Activated T-cell treated with anti-CD3 and anti-CD28 coated beads, Interleukin-2, amount 50 U/mL, for 1 hour (primary cell): ENCODE measurements at places on chromosomes 3 and 15.

- DNase-seq: no peak
Observed at GRCh38 chr3:158093526-158093925, 12.7 kb downstream of the SHOX2 start.

DNA sequence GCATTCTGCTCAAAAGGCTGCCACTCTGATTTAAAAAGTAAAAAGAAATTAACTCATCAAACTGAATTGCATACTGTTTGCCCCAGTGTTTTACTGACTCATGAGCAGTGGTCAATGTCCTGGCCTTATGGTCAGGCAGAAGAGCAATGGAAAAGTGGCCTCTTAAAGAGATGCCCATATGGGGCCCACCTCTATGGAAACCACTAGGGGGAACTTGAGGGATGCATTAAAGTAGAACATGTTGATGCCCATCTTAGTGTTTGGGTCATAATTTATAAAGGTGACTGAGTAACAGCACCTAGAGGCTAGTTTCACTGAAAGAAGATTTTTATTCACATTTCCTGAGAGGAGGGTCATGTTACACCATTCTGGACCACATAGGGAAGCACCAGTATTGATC lies 66.5 kb upstream of the RNU6-1 start:
- DNase-seq: no peak

GRCh38 chr3:37521429-37521828 lies 340.3 kb upstream of the CTDSPL start:
- DNase-seq: no peak

DNA sequence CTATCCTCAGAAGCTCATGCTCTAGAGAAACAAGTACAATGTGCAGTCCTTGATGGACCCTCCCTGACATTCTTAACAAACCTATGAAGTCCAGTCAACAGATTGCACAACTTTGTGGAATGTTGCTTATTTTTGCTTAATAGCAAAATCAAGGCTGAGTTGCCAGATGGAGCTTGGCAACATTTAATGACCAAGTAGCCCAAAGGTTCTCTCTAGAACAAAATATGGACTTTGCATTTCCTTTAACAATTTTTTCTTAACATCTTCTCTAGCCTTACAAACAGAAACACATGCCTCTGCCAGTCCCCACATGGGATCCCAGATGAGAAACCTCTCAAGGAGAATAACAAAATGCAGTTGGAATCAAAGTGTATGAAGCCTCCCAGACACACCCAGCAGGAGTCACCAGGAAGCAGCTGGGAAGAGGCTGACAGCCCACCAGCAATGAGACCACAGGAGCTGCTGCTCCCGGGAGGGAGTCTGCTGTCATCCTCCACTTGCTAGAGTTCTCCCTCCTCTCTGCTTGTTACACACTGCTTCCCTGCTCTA lies 422.5 kb upstream of the CDIN1 start:
- no peak for DNase-seq

- no peak for DNase-seq
Observed at GRCh38 chr3:47581835-47582234, 3.2 kb upstream of the CSPG5 start.

- DNase-seq: no peak
Observed at GRCh38 chr15:59268852-59269407, 62.3 kb downstream of the LDHAL6B start.

DNA sequence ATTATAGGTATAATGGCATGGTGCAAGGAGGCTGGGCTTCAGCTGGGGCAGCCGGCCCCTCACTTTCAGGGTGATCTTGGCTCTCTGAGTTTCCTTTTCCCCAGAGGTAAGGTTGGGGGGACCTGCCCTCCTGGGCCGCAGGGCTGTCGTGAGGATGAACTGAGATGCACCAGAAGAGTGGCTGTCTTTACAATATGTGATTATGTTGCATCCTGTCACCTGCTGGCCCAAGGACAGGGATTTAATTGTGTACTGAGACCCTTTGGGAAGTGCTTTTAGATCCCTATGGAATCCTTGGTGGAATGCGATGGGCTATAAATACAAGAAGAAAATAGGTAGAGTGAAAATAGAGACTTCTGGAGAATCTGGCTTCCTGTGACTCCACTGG lies 22.1 kb downstream of the ANAPC13 start:
- DNase-seq: no peak

DNA sequence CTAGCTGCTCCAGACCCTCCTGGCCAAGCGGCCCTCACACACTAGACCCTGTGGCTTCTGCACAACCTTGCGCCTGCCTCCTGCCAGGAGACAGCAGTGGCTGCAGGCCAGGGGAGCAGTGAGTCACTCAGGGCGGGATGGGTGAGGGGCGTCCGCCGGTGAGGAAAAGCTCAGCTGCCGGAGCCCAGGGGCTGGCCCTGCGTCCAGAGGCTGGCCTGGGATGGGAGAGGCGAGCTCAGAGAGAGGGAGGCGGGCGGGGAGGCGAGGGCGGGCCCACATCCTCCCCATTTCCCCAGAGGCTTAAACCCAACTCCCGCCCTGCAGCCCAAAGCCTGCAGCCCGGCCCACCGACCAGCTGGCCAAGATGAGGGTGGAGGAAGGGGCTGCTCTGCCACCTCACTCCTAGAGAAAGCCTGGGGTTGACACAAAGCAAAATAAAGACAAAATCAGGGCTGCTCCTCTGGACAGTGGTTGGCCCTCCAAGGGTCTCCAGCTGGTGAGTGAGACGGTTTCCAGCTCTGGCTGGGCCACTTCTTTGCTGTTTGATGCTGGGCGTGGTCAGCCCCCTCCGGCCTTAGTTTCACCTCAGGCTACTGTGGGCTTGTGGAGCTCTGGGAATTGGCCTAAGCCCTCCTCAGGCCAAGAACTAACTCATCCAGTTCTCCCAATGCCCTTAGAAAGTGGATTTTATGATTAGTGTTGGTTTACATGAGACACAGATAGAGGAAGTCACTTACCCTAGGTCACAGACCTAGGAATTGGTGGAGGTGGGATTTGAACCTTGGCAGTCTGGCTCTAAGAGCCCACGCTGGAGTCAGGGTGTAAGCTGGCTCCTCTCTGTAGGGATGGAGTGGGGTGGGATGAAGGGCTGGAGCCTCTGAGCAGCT lies 50.6 kb downstream of the IQSEC1 start:
- no peak for DNase-seq

GRCh38 chr15:70712271-70712670 lies 51.1 kb downstream of the UACA start:
- DNase-seq: no peak

DNA sequence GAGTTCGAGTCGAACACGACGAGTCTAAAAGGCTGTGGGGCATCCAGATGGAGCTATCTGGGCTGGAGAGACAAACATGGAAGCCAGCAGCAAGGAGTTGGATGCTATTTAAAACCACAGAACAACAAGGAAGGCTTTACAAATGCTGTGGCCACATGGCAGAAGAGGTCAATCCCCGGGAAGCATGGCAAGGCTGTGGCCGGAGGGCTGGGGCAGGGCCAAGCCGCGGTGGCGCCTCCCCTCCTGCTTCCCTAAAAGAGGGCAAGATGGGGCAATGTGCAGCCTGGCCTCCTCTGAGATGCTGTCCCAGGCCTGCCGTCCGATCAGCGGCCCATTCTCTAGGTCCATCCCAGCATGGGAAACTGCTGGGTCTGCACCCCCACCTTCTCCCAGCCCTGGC lies 139.1 kb downstream of the SRGAP3 start:
- no peak for DNase-seq

DNA sequence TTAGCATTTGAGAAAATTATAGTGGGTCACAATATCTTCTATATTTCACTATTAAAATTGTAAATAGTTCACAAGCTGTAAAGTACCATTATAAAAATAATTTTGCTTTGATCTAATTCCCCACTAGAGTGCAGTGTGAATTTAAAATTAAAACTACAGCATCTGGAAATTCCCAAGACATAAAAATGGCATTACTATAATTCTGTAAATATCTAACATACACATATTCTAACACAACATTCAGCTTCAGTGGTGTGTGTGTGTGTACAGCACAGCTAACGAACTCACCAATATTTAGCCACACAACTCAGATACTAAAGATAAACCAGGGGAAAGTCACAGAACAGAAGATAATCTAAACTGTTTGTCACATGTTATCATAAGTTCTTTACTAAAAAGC lies 424.9 kb upstream of the ZNF385D start:
- DNase-seq: no peak

GRCh38 chr3:162077108-162077507 lies 580.5 kb downstream of the OTOL1 start:
- DNase-seq: no peak

- DNase-seq: no peak
Observed at GRCh38 chr3:196082619-196082971, 705 bp upstream of the TFRC start.

- DNase-seq: no peak
Observed at GRCh38 chr3:52118156-52118875, 35.9 kb downstream of the POC1A start.

- DNase-seq: no peak
Observed at GRCh38 chr3:72044231-72044855, 259.4 kb upstream of the PROK2 start.

GRCh38 chr3:127691489-127691888 lies 18.7 kb downstream of the ABTB1 start:
- DNase-seq: no peak

DNA sequence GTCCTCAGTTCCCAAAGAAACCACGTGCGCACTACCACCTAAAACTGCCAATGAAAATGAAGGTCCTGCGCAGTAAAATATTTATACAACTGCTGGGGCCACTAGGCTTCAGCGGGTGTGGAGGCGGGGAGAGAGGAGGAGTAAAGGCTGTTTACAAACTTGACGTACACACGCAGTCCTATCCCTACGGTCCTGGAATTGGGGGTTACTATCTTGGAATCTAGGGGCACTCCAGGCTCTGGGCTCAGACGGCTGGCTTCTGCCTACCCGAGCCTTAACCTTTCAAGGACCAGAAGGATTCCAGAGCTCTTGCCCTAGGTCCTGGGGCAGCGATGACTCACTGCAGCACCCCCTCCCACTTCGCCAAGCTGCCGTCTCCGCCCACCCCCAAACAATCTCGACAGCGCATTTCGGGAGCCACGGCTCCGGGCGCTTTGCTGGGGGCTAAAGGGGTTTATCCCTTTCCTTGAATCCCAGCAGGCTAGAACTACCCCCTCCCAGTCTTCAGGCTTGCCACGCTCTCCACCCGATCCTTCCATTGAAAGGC lies 3.0 kb downstream of the ADAMTS9 start:
- no peak for DNase-seq

DNA sequence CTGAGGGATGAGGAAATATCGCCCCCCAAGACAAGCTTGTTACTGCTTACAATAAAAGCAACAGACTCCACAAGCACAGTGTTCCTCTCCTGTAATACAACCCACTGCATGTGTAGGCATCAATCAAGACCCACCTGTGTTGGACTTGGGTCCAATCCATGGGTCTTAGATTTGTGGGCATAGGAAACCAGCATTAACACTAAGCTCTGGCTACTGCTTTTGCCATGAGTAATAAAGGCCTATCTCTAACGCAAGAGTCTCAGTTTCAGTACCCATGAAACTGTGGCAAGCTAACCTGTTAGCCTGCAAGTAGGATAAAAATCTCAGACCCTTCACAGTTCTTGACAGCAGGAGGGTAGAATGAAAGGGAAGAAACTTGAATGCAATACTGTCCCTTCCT lies 5.2 kb upstream of the EIF1B start:
- DNase-seq: no peak

- no peak for DNase-seq
Observed at GRCh38 chr15:100348578-100348977, 6.8 kb upstream of the ADAMTS17 start.

GRCh38 chr3:194817936-194818335 lies 132.3 kb downstream of the FAM43A start:
- no peak for DNase-seq

DNA sequence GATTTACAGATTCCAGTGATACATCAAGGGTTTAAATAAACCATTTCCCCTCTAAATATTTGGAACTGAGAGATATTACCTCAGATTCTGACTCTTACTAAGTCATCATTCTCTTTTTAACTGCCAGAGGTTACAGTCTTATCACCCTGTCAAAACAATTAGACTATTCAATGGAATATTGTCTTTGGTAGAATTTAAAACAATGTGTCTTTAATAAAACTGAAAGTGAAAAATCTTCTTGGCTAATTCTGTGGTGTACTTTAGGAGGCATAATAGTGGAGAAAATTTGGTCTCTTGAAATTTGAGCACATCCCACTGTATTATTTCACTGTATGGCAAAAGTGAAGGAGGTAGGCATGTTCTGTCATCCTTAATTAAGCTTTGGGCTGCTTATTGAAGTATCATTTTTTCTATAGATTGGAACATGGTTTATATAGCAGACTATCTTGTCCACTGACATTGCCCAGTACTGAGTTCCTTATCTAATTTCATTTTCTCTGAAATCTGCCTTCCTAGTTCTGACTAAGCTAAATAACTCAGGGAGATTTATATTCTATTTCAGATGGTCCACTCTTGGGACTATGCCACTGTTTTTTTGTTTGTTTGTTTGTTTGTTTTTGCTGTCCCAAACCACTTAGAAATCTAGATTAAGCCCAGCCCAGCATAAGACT lies 48.0 kb upstream of the UTS2B start:
- no peak for DNase-seq

- no peak for DNase-seq
Observed at GRCh38 chr15:61517776-61518175, 288.7 kb upstream of the RORA start.

GRCh38 chr3:193029800-193030199 lies 112.1 kb upstream of the MB21D2 start:
- no peak for DNase-seq

DNA sequence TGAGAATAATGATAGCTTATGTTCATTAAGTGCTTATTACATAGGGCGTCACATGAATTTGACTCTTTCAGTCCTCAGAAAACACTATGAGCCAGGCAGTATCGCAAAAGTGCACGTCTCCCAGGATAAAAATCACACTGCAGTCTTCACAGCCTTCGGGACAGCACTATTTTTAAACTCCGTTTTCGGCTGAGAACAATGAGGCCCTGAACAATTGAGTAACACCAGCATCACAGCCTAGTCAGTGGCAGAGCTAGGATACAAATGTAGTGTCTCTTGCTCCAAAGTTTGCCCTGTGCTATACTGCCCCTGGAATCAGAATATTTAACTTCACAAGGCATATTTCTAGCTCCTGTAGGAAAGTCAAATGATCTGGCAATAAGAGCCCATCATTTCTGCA lies 852.1 kb upstream of the SEMA6D start:
- no peak for DNase-seq

GRCh38 chr3:75396316-75396802 lies 267.8 kb upstream of the FRG2C start:
- DNase-seq: no peak

DNA sequence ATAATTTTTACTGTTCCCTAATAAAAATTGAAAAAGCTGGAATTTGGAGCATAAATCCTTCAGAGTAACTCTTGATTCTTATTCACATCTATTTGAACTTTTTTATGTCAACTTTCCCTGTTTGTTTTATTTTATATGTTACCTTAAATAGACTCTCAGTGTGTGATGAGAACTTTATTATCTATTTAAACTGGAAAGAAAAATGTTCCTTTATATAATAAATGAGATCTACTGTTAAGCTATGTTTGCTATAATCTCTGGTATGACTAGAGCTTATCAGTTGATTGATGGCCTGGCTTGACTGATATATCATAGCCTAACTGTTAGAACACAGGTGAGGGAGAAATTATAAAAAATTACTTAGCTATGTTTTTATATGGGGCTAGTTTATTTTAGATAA lies 330.6 kb upstream of the EPHA6 start:
- no peak for DNase-seq
